ENCODE measurements at places on chromosomes 1 and 21.

GRCh38 chr1:57858740-57859139 is 434.9 kb upstream of the DAB1 start:
- no peak for DNase-seq

- no peak for DNase-seq
These were observed 167.0 kb downstream of the NEGR1 start for GRCh38 chr1:72115290-72115689.

GRCh38 chr1:233965856-233966255 is 61.4 kb downstream of the SLC35F3 start:
- no peak for DNase-seq

DNA sequence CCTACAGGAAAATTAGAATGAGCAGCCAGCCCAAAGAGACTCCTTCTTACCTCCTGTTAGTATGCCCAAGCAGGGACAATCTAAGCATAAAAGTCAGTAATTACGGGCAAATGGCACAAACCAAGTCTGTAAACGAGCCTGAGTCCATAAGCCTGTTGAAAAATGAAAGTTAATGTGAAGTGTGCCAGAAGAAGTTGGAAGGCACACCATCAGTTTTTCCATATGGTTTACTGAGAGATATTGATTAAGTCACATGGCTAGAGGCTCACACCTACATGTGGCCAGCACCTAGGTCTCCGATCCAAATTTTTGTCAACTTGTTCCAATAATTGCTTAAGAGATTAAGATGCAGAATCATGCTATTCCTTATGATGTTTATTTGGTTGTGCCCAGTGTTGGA is 242.4 kb upstream of the CSF3R start:
- no peak for DNase-seq

DNA sequence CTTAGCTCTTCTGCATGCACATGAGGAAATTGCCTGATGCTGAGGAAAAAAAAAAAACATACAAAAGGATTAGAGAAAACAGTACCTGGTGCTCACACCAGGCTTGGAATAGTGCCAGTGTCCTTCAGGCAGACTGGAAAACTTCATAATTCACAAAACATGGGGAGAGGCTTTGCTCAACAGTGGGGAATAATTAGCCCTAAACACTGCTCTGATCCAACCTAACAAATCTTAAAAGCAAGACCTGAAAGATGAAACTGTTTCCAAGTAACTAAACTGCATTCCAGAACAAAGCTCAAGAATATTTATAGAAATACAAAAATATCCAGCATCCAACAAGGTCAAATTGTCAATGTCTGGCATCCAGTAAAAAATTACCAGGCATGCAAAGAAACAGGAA is 124.8 kb downstream of the AK5 start:
- no peak for DNase-seq

GRCh38 chr1:42146626-42147320 is 6.4 kb upstream of the GUCA2B start:
- DNase-seq: peak; percentile 38

DNA sequence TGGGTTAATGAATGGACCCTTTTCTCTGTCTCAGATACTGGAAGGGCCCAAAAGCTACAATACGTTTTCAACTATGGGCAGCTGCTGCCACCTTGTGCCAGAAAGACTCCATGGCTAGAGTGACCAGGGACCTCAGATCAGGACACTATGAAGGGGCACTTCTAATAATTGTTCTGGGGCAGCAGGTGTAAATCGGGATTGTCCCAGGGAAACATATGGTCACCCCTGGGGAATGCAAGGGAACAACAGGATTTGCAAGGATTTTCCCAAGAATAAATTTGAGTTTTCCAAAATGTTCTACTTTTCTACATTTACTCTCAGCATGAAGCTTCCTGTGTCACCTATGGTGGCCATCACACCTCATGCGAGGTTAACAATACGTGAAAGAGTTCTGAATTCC is 12.0 kb upstream of the FCAMR start:
- DNase-seq: peak; percentile 33

GRCh38 chr1:227886503-227886961 is 61.2 kb downstream of the WNT9A start:
- DNase-seq: no peak

- DNase-seq: no peak
These were observed 131.2 kb upstream of the FAM78B start for GRCh38 chr1:166297993-166298392.

- DNase-seq: no peak
These were observed 183.2 kb upstream of the VAMP3 start for GRCh38 chr1:7587773-7588456.

DNA sequence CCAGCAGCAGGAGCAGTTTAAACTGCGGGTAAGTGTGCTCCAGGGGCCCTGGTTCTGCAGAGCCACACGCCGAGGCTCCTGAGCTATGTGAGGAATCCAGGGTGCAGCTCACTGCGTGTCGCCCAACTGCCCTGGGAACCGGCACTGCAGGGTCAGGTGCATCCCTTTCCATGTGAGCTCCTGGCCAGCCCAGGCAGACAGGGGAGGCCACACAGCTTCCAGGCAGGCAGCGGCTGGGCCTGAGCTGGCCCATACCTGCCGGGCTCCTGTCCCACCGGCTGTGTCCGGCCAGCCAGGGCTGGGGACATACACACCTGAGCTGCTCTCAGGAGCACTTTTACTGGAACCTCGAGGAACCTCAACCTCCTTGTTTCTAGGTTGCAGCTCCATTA is 18.6 kb upstream of the COL18A1 start:
- DNase-seq: no peak

DNA sequence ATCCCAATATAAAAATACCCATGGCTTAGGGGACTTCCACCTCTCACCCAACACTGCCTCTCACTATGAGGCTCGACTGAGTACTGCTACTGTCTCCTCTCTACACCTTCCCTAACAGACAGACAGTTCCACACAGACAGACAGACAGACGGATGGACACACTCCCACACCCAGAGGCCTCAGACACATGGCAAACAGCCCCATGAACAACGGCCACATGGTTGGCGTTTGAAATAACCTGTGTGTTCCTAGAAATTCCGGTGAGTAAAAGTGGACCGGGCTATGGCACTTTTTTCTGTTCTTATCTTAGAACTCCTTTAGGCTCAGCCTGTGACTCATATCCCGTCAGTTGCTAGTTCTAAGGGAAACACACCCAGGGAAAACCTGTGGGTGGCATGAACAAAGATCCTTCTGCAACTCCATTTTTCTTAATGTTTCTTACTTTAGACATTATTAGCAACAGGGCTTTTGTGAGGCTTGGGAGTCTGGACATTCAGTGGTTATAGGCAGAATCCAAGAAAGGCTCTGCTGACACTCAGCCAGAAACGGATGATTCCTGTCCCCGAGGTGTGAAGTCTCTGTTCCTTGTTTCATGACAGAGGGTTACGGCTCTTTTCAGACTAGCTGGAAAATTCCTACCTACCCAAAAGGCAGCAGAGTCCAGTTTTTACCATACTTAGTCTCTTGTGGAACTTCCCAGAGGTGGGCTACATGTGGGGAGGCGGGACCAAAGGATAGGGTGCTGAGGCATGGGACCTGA is 90.5 kb upstream of the TLR5 start:
- no peak for DNase-seq

DNA sequence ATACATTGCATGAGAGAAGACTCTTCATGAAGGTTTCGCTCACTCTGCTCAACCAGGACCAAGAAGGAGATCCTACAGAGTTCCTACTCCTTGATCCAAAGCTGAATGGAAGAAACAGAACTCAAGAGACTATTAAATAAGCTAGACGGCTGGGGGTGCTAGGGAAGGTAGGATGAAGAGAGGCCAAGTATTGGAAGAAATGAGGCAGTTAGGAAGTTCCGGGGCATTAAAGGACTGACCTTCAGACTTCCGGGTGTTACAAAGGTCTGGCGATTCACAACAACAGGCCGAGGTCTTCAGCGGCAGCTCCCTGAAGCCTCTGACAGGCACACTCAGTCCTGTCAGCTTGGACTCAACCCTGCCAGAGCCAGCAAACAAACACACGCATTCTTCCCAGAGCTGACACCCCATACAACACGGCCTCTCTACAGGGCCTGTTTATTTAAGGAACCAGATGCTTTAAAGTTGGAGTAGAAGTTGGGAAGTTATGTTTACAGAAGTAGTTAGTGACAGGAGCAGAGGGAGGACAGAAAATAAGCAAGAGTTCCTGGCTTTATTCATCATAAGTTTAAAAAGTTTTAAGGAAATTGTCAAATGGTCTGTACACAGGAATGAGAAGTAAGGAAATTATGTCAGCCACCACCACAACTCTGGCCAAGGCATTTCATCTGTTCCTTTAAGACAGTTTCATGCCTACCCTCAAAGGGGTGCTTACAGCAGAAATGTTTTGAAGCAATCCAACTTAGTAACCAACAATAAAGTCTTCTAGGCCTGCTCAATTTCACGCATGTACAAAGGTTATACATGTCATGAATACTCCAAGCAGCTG is 4.7 kb downstream of the SORT1 start:
- DNase-seq: no peak

- no peak for DNase-seq
These were observed 44.5 kb upstream of the VAMP3 start for GRCh38 chr1:7726623-7727022.

DNA sequence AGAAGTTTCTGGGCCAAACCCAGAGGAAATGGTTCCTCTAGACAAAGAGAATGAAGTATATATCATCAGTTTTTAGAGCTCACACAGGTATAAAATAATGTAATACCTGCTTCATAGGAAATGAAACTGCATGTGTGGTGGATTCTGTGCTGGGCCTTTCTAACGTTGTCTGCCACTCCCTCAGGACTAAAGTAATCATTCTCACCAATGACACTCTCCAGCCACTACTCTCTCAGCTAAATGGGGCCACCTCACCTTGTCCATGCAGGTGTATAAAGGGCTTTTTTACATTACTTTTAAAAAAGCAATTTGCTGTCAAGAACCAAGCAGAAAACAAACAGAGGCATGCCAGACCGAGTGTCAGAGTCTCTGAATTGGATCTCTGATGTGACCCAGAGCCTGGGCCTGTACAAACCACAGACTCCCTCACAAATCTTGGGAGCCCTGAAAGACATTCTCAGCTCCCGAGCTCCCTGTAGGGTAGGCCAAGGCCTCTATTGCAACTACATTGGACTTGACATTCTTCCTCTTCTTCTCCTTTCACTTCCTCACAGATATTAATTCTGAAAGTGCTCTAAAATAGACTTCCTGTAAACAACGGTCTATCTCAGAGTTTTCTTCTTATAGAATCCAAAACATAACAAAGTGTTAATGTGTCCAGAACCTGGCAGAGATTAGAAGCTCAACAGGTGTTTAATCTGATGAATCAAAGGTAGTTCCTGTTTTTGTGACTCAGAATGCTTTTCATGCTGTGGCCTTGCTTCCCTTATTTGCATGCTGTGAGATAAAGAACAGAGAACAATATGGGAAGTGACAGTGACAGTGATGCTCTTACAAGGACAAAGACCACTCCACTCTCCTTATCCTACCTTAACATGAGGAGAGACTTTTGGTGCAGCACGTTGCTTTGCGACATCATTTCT is 8.6 kb downstream of the AIM2 start:
- DNase-seq: no peak

GRCh38 chr1:206814716-206815341 is 42.5 kb upstream of the IL10 start:
- DNase-seq: no peak

- DNase-seq: no peak
These were observed 652.4 kb downstream of the PLPP3 start for GRCh38 chr1:55926906-55927471.

DNA sequence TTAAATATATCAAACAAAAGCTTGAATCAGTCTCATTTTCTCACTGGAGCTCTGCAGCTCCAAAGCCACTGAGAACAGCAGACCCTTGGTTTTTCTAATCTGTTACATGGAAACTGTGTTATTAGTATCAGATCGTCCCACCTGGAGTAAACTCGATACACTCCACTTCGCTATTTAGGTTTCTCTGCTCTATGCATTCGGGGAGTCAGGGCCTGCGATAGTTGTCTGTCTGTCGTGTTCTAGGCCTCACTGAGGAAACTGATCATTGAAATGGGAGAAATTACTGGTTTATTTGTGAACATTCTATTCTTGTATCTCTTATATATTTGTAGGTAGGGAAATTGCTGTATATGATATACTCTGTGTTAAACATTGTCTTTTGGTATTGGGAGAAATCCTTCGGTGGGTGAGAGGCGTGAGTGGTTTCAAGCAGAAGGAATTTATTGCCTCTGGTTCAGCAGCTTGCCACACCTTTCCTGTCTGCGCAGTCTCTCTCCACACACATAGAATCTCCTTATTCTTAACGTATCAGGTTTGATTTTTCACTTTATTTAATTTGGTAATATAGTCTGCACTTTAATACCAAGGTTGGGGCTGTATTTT is 8.5 kb downstream of the PRDM2 start:
- no peak for DNase-seq

DNA sequence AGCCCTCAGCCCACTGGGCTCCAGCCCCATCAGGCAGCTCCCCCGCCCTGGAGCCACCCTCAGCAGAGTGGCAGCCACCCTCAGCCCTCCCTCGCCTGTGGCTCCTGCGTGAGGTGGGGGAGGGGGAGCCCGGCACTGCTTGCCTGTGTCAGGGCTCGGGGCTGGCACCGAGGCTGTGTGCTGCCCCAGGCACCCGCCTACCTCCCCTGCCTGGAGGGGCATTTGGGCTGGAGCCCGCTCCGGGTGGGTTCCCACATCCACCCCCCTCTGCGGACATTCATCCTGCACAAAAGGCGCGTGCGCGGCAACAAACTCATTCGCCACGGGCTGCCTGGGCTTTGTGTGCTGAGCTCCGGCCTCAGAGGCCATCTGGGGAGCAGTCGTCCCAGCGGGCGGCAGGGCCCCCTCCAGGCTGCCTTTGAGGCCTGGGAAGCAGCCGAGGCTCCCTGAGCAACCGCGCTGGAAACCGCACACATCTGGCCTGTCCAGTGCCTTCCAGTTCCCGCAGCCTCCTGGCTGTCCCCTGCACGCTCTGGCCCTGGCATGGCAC is 12.6 kb upstream of the TNFRSF14 start:
- DNase-seq: no peak

DNA sequence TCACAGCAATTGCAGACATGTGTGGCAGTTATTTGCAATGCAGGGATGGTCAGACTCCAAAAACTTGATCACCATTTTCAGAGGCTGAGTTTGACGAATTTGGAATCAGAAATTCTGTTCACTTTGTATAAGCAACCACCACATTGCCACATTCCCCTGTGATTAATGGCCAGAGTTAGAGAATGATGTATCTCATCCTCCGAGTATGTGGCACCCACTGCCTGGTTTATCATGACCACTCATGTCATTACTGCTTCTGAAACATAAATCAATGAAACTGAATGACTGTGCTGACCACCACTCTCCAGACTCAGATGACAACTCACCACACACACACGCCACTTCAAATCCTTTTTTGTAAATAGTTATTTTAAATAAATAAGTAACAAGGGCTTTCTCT is 66.6 kb upstream of the CACHD1 start:
- DNase-seq: no peak

GRCh38 chr21:20822666-20823065 is 175.5 kb upstream of the NCAM2 start:
- DNase-seq: no peak
